ENCODE measurements at places on chromosomes 4 and X. TPM values are rescaled to one million over a fixed set of nuclear protein-coding genes. Genes with fewer than 3 reads are reported as not detected.

GRCh38 chr4:153061971-153062370 is 125.8 kb downstream of the FHDC1 start:
- DNase-seq, result no peak

DNA sequence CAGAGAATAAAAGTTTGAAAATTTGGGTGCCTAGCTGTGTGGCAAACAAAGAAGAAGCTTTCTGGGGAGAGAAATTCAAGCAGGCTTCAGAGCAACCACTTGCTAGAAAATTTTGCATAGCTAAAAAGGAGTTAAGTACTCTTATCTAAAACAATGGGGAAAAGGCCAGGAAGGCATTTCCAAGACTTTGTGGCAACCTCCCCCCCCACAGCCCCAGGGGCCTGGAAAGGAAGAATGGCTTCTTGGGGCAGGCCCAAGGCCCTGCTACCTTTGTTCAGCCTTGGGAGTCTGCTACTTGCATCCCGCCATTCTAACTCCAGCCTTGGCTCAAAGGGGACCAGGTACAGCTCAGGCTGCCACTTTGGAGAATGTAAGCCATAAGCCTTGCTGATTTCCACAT is 102.2 kb downstream of the PTCHD1 start:
- DNase-seq, result no peak

GRCh38 chrX:54044877-54045338 is 635 bp upstream of the PHF8 start:
- DNase-seq, result no peak

GRCh38 chrX:153457136-153457825 is 11.4 kb upstream of the TREX2 start:
- no peak for DNase-seq

DNA sequence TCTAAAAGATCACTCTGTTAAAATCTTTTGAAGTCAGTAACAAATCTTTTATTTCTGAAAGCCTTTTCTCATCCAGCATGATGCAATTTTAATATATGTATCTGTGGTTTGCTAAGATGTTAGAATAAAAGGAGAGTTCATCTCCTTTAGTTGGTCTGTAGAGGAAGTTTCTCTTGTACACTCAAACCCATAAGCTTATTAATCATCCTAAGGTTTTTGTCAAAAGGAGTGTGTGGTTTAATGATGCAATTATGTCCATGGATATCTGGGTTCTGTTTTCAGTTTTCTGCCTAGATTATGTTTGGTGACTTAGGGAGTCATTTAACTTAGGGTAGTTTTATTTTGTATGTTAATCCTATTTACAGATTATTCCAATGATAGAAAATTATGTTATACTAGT is 52.1 kb upstream of the NDST4 start:
- DNase-seq, result peak; percentile 24

DNA sequence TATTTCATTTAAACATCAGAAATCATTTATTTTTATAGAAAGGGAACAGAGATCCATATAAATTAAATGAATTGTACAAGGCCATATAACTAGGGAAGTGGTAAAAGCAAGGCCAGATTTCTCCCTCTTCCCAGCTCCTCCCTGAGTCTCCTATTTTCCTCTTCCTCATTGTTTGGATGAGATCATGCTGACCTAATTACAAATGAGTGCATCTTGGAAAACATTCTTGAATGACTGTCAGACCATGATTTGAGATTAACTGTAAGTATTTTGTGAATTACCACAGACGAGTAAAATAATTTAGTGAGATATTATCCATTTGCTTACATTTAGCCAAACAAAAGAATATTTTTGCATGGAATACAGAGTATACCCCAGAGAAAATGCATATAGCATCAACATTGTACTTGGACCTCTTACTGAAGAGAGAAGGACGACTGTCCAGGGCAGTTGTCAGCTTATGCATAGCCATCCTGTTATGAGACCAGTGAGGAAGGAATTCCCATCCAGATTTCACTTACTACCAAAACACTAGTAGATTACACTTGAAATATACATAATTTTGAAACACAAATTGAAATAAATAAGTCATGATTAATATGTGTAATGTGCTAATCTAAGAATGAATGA is 47.3 kb downstream of the SLAIN2 start:
- DNase-seq, result peak; percentile 67

DNA sequence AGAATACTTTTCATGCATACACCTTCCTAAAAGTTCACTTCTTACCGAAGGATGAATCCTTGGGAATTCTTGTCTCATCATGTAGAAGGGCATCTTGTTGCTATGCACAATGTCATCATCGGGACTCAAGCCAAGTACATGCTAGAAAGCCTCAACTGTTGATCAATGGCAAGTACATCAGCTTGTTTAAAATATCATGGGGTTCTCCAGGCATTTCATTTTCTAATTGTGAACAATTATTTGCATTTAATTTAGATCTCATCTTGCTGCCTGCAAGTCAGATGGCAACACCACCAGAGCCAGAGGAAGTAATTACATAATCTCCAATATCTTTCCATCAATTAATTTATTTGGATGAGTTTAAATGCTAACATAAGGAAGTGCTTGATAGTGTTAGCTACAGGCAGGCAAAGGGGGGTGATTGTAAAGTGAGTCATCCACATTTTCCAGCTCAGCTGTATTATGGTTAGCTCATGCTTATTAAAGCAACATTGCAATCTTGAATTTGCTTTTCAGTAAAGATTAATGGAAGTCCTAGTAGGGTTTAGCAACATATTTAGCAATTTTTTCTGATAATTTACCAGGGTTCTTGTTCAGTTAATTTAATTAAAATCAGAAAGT is 356.5 kb downstream of the CBLL2 start:
- peak; percentile 77 for DNase-seq

- DNase-seq, result no peak
Measured at GRCh38 chrX:2781698-2782097, 29.9 kb downstream of the XG start.

- no peak for DNase-seq
Measured at GRCh38 chr4:75612306-75612705, 18.0 kb downstream of the CDKL2 start.

DNA sequence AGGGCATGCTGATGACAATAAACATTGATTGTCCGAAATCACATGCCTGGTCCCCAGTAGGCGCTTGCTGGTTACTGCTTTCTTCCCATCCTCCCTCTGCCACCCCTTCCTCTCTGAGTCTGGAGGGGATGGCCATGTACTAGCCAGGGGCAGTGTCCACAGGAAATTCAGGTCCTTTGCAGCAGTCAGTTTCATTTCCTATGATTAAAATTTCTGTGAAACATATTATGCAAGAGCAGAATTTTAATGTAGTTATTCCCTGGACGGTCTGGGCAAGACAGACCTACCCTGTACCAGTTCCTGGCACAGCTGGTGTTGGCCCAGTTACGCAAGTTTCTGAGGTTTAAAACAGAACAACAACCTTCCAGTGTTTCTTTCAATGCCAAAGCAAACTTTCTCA is 28.2 kb upstream of the TLR2 start:
- no peak for DNase-seq

DNA sequence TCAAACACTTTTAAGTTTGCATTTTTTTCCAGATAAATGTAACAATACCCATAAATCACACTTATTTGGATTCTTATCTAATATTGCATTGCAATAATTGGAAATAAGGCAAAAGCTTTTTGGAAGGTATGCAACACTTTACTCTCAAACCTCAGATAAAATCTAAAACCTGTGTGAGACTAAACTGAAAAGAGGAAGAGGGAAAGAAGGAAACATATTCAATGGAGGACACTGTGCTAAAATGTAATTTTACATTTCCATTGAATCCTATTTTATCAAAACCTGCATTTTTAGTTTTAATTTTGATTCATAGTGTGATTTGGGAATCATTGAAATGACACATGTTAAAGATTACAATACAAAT is 99.4 kb downstream of the HPGD start:
- DNase-seq, result no peak

DNA sequence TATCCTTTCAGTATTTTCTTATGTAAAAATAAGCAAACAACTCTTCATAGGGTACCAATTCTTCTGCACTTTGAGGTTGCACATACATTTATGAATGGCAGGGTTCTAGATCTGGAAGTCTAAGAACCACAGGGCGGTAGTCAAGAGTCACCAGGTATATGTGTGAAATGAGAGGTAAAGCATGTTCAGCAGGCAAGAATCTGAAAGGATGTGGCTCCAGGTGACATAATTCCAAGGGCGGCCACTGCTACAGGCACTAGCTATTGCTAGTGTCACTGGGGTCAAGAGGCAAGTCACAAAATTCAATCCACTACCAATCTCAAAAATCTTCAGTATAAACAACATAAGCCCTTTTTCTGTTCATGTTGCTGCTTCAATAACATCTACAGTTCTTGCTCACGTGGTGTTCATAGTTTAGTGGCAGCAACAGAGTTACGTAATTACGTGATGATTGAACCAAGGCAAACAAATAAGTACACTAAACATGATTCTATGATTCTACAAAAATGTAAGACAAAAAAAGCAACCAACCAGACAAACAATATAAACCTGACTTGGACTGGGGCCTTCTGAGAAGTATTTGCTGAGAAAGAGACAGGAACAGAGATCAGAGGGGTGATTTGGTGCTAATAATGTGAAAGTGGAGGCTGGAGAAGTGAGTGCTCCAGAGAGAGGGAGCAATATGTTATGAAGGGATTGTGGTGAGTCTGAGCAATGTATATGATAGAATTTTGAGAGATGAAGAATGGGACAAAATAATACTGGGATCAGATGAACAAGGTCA is 101.7 kb downstream of the NAA11 start:
- no peak for DNase-seq

DNA sequence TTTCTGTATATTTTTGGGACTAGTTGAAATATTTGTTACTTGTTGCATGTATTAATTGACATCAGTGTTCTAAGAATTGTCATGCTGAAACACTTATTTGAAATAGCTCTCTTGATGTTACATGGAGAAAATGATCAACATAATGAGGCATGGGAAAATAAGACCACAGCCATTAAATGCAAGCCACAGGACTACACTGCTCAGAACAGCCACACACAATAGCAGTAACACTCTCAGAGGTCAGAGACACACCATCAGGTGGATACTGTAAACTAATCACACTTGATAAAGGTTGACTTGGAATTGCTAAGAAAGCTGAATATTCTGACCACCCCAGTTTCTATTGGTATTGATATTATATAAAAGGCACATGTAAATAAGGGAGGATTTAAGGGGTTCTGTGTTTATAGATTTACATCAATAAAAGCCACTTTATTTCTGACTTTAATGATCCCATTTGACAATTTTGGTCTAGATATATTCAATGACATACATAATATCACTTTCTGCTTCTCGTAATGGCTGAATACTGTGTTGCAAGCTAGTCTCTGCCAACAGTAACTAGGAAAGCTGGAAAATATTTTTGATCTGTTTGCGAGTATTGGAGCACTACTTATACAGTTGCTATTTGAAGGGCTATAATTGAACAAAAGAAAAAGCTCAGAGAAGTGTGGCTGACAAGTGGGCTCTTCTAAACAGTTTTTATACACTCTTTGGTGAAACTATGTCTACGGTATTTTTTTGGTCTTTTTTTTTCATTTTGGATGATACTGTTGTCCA is 876.5 kb upstream of the INTU start:
- no peak for DNase-seq

DNA sequence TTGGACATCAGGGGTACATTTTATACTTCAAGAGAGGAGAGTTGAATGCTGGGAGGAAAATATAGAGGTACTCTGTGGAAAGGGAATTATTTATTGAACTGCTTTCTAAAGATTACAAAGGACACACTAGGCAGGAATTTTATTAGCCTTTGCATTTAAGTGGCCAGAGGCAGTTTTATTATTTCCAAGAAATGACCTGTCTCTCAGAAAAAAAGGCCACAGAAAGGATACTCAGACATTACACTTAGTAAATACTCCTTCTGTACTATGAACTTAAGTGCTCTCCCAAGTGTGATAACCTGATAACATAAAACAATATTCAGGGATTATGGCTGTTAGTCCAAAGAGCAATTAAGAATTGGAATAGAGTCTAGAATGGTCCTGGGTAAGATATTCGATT is 7.5 kb downstream of the LRRC66 start:
- DNase-seq, result no peak

DNA sequence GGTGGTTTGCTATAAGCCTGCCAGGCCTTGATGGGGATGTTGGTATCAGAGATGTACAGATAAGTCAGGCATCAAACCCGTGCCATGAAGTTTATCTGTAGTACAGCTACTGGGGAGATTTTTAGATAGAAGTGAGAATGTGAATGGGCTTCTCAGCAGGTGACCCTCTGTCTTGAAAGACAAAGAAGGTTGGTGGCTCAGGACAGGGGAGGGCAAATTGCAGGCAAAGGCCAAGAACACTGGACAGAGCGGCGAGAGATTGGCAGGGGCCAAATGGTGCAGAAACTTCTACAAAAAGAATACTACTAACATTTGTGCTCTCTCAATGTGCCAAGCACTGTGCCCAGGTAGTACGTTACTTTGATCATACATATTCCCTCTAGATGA is 1.9 kb upstream of the PIM2 start:
- no peak for DNase-seq

GRCh38 chr4:11264841-11265240 is 163.9 kb downstream of the HS3ST1 start:
- DNase-seq, result peak; percentile 42

GRCh38 chrX:68945603-68946228 is 116.9 kb downstream of the EFNB1 start:
- DNase-seq, result peak; percentile 48

DNA sequence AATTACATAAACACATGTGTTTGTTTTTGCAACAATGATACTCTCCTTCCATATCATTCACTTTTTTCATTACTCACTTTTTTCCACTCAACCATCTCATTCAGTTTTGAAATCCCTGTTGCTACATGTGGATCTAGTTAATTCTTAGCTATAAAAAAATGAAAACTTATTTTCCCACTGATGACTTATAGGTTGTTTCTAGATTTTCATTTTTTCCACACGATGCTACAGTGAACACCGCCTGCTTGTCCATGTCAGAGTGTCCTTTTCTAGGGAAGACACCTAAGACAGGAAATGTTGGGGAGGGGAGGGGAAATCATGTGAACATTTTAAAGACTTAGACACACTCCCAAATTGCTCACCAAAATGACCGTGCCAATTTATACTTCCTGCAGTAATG is 70.2 kb downstream of the SUPT20HL2 start:
- DNase-seq, result no peak

- DNase-seq, result peak; percentile 86
Measured at GRCh38 chr4:39365830-39366771, at the start of gene RFC1. Gene RFC1 (minus strand): TSS chr4:39366362. CDS start chr4:39366241, 121 bp downstream.

DNA sequence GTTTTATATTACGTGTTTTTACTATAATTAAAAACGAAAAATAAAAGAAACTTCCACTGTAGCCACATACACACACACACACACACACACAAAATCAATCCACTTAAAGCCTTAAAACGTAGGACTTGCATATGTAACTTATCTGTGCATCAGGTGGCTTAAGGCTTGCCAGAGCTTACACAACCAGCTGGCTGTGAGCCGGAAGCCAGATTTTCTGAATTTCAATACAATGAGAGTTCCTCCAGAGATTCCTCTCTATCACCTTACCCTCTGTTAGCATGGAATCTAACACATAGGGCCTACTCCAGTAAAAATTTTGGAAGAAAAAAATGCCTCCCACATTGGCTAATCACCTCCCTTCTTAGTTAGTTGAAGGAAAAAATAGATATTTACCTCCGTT is 27.9 kb upstream of the SLITRK4 start:
- no peak for DNase-seq

- DNase-seq, result no peak
Measured at GRCh38 chr4:147809211-147809610, 77.3 kb downstream of the ARHGAP10 start.

Gene FRG2
- total RNA-seq, result not detected

Gene PPARGC1A
- 0.53 TPM for total RNA-seq

Gene ING2
- 10.2 TPM for total RNA-seq

Gene RENBP
- total RNA-seq, result 1.7 TPM

Gene TRAM1L1
- total RNA-seq, result 3.1 TPM

Gene TRIM75
- not detected for total RNA-seq

Data from astrocyte (in vitro differentiated cells and primary cell).